ENCODE measurements at places on chromosomes 2 and 18.

DNA sequence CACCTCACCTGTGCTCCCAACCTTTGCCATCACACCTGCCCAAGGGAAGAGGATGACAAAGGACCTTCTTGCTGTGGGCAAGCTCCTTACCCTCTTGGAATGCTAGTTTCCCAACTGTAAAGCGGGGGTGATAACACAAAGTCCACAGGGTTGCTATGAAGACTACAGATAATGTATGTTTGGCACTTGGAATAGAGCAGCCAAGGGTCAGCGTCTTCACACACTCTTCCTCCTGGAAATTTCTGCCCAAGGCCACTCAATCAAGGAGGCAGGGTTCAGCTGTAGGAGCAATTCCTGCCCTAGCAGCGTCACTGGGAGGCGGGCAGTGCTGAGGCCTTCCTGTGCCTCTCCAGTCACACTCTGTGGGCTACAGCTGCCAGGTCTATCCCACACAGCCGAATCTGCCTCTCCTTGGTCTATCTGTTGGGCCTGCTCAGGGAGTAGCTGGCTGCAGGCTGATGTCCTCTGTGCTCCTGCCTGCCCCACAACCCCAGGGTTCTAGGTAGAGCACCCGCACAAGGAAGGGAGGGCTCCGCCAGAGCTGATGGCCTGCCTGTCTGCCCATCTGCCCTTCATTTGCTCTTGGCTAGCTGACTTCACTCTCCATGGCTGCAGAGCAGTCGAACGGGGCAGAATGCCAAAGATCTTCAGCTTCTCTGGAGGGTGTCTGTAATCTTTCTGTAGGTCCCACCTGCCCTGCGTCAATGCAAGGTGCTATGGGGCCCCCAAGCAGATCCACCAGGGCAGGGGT, 91.9 kb downstream of the MRO start:
- DNase-seq: no peak

DNA sequence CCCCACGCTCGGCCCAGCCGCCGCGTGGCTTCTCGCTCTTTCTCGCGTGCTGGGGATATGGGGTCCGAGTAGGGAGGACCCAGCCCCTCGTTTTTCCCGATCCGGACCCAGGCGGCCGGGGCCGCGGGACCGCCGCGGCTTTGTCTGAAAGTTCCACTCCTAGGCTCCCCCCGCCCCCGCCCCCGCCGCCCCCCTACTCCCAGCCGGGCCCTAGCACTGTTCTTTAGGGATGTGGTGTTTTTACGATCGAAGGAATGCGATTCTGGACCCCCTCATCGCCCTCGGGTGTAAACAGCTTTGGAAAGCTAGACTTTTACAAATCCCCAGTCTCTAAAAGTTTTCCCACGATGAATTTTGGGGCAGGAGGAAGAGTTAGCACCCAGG, 819 bp downstream of the TGIF1 start:
- DNase-seq: no peak

- DNase-seq: no peak
Measured at GRCh38 chr2:236022128-236022527, 146.1 kb downstream of the GBX2 start.

DNA sequence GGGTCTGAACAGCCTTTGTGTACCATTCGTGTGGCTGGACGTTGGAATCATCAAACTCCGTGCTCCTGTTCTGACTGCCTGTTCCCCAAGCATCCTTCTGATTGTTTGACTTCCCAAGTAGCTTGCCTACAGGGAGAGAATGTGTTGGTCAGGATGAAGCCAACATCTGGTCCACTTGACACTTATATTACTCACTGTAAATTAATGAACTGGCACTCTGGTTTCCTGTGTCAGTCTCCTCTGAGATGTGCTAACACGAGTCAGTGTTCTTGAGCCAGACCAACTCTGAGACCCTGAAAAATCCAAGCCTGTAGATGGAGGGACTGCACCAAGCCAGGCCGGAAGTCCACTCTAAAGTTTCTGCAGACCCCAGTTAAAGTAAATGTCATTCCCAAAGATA, 440.9 kb downstream of the ZNF516 start:
- no peak for DNase-seq

- DNase-seq: peak; percentile 54
Measured at GRCh38 chr2:26043862-26044696, 10.2 kb downstream of the RAB10 start.

GRCh38 chr18:66638856-66639629, 35.2 kb upstream of the CDH19 start:
- no peak for DNase-seq

GRCh38 chr2:237074211-237074993, 11.3 kb upstream of the COPS8 start:
- no peak for DNase-seq

DNA sequence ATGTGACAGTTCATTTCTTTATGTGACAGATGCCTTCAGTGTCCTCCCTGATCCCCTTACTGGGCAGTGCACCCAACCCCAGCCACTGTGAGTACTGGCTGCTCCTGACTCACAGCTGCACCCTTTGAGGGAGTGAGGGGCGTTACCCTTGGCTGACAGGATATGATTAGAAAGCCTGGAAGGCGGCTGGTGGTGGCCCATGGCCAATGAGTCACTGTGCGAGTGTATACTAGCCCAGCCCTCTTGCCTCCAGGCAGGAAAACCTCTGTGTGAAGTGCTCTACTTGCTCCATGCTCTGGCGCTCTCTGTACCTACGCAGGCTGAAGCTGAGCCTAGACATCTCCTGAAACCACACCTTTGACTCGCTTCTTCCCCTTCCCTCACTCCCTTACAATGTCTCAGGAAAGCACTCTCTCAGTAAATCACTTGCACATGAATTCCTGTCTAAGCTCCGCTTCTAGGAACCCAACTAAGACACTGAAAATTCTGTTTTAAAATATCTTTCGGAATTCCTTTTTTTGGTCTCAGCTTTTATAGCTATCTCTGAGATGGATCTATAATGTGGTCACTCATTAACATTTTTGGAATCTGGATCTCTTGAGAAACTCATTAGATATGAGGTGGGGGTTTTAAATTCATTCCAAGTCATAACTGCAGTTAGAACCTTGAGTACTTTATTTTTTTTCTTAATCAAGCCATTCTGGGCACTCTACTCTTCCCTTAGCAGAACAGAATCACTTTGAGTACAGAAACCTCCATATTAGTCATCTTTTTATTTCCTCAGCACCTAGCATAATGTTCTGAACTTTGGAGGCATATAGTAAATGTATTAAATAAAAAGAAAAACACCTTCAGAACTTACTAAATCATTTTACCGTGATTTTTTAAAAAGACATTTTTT, 25.3 kb upstream of the STAM2 start:
- no peak for DNase-seq

DNA sequence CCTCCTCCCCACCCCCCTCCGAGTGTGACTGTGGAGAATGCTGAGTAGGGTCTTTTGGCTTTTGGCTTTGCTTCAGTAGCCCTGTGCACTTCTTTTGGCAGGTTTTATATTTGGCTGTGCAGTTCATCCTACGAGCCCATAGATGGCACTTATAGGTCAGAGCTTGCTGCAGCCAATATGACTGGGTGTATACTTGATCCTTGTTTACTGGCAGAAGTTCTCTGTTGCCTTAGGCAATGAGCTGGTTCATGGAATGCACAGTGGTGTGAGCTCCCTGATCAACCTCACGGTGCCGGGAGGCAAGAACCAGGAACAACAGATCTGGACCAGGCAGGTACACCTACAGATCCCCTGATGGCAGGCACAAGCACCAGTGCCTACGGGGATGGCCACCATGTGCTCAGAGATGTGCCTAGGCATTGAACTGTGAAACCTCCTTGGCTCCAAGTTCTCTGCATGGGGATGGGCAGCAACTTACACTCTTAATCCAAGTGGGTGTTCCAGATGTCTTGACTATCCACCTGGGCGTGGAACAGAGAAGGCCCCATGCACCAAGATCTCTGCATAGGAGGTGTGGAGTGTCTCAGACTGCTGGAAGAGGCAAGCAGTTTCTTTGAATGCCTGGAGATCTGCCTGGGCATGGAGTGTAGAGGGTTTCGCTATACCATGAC, 190.4 kb downstream of the KIAA1328 start:
- DNase-seq: no peak

- DNase-seq: peak; percentile 65
Measured at GRCh38 chr2:68253219-68254068, 1.1 kb upstream of the PPP3R1 start.

DNA sequence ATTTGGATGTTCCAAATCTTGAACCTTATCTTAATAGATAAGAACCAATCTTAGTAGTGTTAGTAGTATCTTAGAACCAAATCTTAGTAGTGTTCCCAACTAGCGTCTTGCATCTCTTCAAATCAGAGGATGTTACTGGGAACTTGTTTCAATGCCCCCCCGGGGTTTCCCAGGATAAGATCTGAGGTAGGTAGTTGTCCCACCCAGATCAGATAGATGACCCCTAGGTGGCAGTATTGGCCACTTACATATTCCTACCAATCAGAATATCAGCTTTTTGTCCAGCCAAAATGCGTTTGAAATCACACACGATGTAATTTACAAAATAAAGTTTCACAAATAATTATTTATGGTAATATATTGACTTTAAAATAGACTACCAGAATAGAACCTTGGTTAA, 314.8 kb downstream of the MBD2 start:
- no peak for DNase-seq

- no peak for DNase-seq
Measured at GRCh38 chr18:74806700-74807416, 209.2 kb downstream of the ZNF407 start.

DNA sequence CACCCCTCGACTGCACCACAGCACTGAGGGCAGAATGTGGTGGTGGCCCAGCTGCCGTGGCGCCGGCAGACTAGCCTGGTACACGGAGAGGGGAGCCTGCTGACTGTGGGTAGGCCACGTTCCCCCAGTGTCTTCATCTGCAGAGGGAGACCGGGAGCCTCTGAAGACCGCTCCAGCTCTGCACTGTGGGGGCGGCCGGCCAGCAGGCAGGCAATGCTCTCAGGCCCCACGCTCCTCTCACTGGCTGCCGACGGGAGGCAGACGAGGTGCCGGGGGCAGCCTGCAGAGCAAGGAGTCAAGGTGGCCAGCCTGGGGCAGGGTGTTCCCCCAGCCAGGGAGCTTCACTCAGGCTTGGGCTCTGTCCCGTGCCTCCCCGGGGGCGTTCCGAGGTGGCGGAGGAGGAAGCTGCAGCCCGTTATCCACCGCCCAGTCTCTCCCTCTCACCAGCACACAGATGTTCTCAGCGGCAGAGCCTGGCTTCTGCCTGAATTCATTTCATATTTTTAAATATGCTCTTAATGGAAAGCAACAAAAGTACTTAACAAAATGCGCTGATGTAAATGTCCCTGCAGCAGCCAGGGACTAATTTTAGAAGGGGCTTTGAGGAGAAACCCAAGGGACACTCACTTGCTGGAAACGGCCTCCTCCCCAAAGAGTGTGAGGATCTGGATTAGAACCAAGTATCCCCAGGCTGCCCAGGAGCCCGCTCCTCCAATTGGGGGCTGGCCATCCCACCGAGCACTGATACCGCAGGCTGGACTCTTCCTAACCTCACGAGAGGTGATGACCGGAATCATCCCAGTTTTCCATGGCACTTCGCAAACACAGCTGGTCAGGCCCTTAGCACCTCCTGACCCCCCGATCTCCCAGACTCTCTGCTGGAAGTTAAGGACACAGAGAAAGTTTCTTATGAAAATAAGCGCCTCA, 87.8 kb downstream of the HDAC4 start:
- DNase-seq: peak; percentile 36

- peak; percentile 56 for DNase-seq
Measured at GRCh38 chr2:20650393-20650876, 463 bp downstream of the HS1BP3 start.

DNA sequence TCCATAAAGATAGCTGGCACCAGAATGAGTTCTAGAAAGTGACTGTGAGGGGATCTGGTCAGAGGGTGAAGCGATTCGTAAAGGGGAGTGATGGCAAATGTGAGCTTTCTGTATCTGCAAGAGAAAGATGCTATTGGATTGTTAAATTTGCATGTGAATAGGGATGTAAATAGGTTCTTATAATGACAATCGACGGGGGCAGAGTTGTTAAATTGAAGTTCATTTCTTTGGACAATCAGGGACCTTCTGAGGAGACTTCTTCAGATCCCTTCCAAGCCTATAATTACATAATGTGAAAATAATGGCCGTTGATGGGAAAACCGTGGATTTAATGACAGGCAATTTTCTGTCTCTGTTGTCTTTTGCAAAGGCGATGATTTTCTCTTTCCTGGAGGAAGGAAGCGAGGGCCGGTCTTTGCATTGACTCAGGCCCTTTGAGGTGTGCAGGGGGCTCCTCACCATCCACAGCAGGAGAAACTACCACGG, 52.2 kb upstream of the TMEM18 start:
- DNase-seq: no peak

DNA sequence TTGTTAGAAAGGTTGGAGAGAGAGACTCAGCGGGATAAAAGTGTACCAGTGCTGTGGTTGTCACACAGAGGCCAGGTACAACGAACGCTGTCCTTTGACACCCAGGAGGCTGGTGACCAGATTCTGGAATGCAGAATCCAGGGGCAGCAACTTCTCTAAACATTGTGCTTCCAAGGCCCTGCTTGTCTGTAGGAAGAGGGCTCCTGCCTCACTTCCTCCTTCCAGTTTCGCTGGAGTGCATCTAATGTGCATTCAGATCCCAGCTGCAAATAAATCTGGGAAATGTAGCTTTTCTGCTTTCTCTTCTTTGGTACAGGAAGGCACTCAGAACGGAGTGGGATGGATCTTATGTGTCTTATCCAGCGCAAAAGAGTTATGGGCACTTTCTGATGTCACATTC, 171.8 kb upstream of the ATP5MC3 start:
- DNase-seq: no peak

GRCh38 chr2:26938399-26939118, 31.9 kb upstream of the MAPRE3 start:
- DNase-seq: no peak

- DNase-seq: no peak
Measured at GRCh38 chr18:74528478-74528877, 5.8 kb upstream of the CNDP1 start.

- DNase-seq: no peak
Measured at GRCh38 chr2:216936954-216937357, 77.1 kb upstream of the TNP1 start.

All from activated CD8-positive, alpha-beta memory T cell treated with anti-CD3 and anti-CD28 coated beads, Interleukin-2, amount 10 ng/mL, durations not matched to agents 7 days and 5 days (primary cell).